ENCODE measurements at places on chromosomes 3 and 15.

DNA sequence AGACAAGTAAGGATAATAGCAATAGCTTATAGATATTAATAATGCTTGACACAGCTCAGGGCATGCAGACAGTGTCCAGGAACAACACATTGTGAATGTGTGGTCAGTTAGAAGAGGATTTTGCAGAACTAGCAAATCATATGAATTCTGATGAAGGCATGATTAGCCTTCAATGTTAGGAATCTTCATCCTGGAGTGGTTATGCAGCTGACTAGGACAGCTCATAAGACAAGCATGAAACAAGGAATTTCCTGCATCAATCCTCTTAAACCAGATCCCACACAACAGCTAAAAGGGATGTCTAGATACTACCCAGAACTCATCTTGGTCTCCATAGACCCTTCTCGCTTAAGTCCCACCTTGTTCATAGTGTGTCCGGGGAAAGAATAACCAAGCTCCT is 499.0 kb upstream of the ATP11B start:
- DNase-seq, result no peak

GRCh38 chr15:71125831-71126450 is 10.7 kb downstream of the THSD4 start:
- DNase-seq, result peak; percentile 54

DNA sequence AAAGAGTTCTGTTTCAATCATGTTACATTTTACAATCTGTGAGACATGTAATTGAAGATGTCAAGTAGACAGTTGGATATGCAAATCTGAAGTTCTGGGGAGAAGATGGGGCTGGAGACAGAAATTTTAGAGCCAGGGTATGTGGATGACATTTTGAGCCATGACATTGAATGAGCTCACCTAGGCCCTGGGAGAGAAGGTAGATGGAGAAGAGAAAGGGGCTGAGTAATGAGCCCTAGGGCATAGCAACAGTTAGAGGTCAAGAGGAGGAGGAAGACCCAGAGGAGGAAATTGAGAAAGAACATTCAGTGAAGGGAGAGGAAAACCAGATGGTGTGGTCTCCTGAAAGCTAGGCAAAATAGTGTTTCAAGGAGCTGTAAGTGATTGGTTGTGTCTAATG is 15.3 kb downstream of the TMEM266 start:
- no peak for DNase-seq

DNA sequence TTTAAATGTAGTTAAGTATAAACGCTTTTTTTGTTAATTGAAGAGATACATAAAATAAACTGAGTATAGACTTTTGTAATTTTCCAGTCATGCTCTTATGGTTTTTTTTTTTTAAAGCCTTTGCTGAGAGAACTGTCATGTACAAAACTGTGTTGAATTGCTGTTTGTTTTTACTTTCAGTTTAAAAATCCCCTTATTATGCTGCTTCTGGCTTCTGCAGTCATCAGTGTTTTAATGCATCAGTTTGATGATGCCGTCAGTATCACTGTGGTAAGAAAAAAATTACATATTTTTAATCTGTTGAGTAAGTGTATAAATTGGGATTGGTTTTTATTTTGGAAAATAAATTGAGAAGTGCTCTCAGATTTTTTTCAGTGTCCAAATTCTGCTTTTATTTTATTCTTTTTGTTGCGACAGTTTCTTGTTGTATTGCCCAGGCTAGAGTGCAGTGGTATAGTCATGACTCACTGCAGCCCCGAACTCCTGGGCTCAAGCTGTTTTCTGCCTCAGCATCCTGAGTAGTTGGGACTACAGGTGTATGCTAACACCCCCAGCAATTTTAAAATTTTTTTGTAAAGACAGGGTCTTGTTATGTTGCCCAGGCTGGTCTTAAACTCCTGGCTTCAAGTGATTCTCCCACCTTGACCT is 40.7 kb downstream of the ATP2C1 start:
- DNase-seq, result no peak

DNA sequence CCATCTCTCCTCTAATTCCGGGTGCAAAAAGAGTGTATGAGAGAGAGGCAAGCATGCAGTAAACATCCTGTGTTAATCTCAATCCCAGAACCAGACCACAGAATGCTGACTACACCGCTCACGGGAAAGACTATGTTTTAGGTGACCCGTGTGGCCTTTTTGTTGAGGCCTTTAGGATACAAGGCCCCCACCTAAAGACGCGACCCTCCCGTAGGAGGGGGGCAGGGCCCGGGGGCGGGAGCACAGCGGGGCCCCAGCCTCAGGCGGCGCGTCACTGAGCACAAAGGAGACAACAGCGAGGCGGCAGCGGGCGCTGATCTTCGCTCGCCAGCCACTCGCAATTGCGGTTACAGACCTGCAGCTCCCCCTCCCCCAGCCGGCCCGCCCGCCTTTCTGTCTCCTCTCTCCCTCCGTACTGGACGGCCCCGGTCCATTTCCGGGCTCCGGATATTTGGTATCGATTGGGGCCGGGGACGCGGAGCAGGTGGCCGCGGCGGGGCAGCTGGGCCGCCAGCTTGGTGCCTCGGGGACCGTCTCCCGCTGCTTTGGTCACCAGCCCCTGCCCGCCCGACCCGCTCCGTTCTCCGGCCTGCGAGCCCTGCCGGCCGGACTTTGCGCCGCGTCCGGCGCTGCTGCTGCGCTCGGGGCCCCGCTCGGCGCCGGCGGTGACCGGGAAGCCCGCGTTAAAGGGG is at the start of gene CCDC50:
CCDC50 (plus strand) TSS at position 433 of the 692 bp plus-strand sequence. CDS start 281 bp downstream, outside the sequence.
- peak; percentile 88 for DNase-seq

- no peak for DNase-seq
Measured at GRCh38 chr15:71437919-71438318, 322.6 kb downstream of the THSD4 start.

DNA sequence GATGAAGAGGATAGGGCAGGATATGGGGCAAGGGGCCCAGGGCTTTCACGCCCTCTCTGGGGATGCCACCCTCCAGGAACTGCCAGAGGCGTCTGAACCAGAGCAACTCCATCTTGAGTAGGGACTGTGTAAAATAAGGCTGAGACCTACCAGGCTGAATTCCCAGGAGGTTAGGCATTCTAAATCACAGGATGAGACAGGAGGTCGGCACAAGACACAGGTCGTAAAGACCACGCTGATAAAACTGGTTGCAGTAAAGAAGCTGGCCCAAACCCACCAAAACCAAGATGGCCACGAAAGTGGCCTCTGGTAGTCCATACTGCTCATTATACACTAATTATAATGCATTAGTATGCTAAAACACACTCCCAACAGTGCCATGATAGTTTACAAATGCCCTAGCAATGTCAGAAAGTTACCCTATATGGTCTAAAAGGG is 40.7 kb downstream of the HERC1 start:
- no peak for DNase-seq

GRCh38 chr15:69190504-69190903 is 30.1 kb downstream of the GLCE start:
- no peak for DNase-seq

GRCh38 chr15:62777671-62778070 is 264.9 kb upstream of the TPM1 start:
- DNase-seq, result no peak

GRCh38 chr3:184713040-184713355 is 1.1 kb upstream of the MAGEF1 start:
- DNase-seq, result no peak

GRCh38 chr3:147412261-147412916 is 3.2 kb downstream of the ZIC1 start:
- no peak for DNase-seq

DNA sequence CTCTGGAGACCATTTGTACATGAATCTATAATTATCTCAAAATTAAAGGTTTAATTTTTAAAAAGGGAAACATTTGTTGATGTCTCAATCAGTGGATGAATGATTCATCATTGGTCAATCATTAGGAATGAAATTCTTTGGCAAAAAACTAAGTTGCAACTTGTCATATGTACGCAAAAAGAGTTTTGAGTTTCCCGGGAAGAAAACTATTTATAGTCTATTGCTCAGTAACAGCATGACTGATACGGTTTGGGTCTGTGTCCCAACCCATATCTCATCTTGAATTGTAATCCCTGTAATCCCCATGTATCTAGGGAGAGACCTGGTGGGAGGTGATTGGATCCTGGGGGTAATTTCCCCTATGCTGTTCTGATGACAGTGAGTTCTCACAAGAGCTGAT is 765.8 kb upstream of the ROBO1 start:
- no peak for DNase-seq

DNA sequence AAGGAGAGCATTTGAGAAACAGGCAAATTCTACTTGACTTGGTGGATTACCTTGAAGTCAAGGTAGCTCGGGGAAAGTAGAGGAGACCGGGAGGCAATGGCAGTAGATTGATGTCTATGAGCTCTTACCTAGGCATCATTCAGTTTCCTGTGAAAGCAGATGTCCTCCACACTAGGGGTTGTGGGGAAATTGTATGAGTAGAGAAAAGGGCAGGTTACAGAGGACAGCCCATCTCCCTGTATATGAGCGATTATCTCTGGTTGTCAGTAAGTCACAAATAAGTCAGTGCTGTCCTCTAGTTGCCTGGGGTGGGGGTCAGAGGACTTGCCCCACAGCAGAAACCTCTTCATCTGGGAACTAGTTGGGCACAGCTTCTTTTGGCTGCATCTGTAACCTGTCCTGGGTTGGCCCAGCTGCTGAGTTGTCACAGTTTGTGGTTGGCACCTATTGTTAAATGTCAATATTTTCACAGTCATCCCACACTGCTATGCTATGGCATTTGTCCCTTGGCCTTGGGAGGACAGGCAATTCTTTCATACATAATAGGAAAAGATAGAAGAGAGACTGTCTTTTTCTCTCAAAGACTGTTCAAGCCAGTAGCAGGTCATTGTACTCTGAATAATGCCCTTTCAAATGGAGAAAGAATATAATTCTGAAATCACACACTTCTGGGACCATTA is 53.6 kb upstream of the LRRFIP2 start:
- no peak for DNase-seq

GRCh38 chr3:50245831-50246516 is 10.0 kb downstream of the GNAI2 start:
- peak; percentile 95 for DNase-seq
